ENCODE measurements at places on chromosomes 12 and 14.

DNA sequence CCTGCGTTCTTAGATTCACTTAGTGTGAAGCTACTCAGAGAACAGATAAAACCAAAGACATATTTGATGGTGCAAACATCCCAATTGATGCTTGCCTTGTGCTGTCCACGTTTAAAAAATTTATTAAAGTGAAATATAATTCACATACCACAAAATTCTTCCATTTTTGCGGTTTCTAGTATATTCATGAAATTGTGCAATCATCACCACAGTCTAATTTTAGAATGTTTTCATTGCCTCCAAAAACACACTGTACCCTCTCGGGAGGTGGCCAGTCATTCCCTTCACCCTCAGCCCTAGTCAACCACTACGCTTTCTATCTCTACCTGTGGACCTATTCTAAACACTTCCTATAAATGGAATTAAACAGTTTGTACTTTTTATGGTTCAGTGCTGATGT lies 1109.2 kb downstream of the FLRT2 start:
- DNase-seq = no peak

GRCh38 chr12:94430304-94430703 lies 29.4 kb downstream of the CEP83 start:
- DNase-seq = no peak

GRCh38 chr14:59215322-59215721 lies 26.9 kb downstream of the DAAM1 start:
- no peak for DNase-seq

GRCh38 chr12:26379777-26380467 lies 184.5 kb downstream of the SSPN start:
- DNase-seq = no peak

DNA sequence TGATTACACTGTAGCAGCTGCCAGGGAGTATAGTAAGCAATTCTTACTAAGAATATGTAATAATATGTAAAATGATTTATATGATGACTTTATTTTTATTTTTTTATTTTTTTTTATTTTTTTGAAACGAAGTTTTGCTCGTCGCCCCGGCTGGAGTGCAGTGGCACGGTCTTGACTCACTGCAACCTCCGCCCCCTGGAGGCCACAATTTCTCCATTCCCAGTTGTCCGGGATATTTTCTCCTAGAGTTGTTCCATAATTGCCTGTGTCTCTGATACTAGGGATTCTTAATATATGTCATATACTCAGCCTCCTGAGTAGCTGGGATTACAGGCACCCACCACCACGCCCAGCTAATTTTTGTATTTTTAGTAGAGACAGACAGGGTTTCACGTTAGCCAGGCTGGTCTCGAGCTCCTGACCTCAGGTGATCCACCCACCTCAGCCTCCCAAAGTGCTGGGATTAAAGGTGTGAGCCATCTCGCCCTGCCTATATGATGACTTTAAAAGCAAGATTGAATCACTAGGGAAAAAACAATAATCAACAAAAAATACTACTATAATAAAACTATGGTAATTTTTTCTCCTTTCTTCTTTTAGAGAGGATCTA lies 12.2 kb upstream of the ITPR2 start:
- DNase-seq = no peak

- no peak for DNase-seq
Observed at GRCh38 chr12:45379261-45379660, 163.4 kb downstream of the ANO6 start.

- DNase-seq = no peak
Observed at GRCh38 chr12:83335748-83336147, 649.0 kb downstream of the TMTC2 start.

GRCh38 chr12:125786143-125786542 lies 720.9 kb downstream of the AACS start:
- no peak for DNase-seq

GRCh38 chr12:122726080-122726558 lies 4.5 kb downstream of the HCAR1 start:
- DNase-seq = no peak

DNA sequence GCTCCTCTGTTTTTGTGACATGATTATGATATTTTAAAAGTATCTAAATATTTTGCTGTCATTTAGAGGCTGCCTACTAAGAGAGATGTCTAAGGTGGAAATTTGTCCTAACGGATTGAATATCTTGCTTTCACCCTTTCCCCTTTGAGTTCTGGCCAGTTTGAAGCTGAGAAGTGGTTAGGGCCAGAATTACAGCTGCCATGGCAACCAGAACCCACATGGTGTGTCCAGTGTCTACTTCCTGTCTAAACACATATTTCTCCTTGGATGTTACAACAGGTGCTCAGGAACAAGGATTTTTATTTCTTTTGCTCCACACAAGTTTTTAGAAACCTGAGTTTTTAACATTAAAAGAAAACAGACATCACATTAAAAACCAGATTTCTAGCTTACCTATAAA lies 335.1 kb upstream of the OR4E1 start:
- no peak for DNase-seq

- DNase-seq = no peak
Observed at GRCh38 chr12:70002097-70002911, 177.3 kb downstream of the MYRFL start.

DNA sequence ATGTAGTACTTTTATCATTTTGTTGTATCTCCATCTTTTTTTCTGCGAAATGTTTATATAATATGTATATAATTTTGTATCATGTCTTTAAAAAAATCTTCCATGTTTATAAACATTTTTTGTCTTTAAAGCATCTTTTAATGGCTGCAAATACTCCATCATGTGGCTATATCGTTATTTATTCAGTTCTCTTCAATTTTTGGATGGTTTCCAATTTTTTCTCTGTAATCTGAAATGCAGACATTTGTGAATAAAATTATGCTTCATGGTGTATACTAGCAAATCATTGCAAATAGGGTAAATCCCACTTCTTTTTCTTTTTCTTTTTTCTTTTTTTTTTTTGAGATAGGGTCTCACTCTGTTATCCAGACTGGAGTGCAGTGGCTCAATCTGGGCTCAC lies 54.0 kb downstream of the CPSF2 start:
- no peak for DNase-seq

- DNase-seq = no peak
Observed at GRCh38 chr14:20617138-20618003, 24.1 kb downstream of the OR6S1 start.

GRCh38 chr12:116628989-116629388 lies 69.8 kb downstream of the MAP1LC3B2 start:
- no peak for DNase-seq

- DNase-seq = no peak
Observed at GRCh38 chr12:46609674-46610073, 216.1 kb downstream of the SLC38A4 start.

GRCh38 chr12:105876396-105876927 lies 262.3 kb downstream of the NUAK1 start:
- DNase-seq = no peak

DNA sequence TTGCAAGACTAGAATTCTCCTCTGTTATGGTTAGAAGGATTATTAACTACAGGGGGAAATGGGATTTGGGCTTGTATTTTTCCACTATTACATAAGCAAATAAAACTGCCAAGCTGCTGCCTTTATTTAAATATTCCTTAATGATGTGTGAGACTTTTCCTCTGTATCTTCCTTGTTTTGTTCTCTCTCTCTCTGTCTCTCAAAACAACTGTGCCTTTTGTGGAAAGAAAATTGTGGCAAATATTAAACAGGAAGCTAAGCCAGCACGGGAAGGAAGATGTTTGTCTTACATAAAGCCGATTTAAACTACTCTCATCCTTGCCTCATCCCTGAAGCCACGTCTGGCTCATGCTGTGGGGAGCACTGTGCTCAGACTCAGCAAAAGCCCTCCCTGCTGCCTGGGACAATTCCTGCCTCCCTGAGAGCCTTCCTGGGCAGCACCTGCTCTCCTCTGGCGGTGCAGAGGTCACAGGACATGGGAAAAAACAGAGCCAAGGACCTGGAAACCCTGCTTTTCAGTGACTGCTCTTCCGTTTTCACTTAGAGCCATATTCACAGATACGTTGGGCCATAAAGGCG lies 237.2 kb downstream of the SLC15A4 start:
- DNase-seq = no peak

DNA sequence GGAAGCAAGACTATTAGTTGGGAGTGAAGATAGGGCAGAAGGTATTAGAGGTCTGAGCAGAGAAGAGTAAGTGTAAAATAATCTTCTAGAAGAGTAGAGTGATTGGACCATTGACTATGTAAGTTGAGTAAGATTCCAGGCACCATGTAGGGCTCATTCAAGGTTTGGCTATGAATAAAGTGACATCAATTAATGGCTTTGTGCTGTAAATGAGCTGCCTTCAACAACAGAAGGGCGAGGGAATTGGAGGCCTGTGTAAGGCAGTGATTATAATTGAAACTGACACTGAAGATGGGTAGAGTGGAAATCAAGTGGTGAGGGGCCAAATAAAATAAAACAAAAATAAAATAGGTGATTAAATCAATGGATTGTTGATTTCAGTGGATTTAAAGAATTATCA lies 26.4 kb downstream of the PTPRQ start:
- no peak for DNase-seq

DNA sequence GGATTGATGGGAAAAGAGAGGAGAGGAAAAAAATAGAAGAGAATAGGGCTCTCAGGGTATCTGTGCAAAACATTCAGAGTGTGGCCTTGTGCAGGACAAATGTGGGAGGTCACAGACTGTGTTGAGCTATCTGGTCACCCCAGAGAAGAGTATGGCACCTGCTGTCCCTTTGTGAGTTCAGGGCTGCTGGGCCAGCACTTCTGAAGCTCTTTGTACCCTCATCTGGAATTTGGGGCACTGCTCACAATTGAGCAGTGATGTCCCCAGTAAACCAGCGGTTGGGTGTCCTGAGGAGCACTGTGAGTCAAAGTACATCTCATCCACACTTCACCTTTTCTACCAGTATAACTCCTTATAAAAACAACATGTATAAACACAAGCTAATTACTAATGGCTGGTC lies 2.6 kb upstream of the KRT81 start:
- DNase-seq = no peak

Data from naive thymus-derived CD8-positive, alpha-beta T cell (primary cell).